ENCODE measurements at places on chromosomes 7 and 10.

DNA sequence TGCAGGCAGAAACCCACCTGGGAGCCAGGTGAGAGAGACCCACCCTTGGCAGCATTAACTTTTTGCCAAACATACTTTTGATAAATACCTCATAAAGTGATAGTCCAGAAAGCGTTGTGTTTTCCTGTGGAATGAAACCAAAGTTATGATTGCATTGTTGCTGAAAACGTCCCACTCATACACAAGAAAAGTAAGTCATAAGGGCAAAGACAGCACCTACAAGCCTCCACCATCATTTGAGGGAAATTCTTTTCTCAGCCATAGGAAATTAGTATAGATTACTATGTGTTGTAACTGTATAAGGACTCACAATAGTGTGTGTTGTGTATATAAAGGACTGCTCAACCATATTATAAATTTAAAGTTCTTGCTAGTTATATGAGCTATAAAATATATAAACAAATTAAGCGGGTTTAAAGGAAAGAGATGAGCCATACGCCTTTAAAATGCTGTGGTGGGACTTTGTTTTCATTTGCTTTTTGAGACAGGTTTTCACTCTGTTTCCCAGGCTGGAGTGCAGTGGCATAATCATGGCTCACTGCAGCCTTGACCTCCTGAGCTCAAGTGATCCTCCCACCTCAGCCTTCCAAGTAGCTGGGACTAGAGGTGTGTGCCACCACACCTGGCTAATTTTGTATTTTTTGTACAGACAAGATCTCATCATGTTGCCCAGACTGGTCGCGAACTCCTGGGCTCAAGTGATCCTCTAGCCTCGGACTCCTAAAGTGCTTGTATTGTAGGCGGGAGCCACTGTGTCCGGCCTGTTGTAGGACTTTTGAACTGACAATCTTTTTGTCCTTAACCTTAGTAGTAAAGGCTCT is 160.8 kb downstream of the PKD1L1 start:
- no peak for DNase-seq

DNA sequence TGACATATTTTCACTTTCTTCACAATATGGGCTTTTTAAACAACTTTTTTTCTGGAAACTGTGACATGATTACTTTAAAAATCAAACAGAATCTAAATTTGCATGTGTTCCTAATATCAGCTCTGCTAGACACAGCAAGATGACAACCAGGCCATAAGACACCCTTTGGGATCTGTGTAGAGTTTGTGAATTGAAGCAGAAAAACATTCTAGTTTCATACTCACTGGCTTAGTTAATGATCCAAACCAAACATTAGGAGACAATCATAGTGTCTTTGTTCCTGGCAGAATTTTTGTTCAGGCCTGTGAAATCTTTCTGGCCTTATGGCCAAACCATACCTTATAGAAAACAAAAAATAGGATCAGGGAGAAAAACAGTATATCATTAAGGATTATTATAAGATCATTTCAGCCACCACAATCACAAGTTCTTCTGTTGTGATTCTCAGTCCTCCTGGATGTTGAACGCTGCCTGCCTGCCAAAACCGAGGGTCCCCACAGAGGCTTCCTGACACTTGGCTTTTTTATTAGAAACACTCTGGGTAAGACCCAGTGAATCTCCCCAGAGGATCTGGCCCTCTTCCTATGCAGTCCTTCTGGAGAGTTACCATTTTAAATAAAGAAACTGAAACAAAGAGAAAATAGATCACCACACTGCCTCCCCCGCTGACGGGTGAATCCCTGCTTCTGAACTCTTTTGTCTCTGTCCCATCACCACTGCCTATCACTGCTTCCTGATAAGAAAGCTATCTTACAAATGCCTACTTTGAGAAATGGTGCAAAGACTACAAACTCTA is 79.2 kb upstream of the PPP1R3C start:
- DNase-seq, result peak; percentile 31

DNA sequence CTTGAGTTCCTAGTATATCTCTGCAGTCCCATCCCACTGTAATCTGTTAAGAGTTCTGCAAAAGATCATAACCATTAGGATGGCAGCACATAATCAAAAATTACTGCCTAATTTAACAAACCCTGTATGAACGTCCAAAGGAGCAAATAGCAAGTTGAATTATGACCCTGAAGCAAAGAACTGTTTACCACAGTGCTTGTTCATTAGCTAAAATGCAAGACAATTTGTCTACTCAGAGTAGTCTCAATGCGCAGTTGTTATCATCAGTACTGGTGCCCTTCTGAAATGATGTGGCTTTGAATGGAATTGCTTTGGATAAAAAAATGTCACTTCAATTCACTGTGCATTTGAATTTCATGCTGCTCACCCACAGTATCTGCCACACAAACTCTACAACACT is 817.0 kb downstream of the SORCS1 start:
- no peak for DNase-seq

- no peak for DNase-seq
Measured at GRCh38 chr10:105149371-105149891, 508.3 kb downstream of the SORCS3 start.

DNA sequence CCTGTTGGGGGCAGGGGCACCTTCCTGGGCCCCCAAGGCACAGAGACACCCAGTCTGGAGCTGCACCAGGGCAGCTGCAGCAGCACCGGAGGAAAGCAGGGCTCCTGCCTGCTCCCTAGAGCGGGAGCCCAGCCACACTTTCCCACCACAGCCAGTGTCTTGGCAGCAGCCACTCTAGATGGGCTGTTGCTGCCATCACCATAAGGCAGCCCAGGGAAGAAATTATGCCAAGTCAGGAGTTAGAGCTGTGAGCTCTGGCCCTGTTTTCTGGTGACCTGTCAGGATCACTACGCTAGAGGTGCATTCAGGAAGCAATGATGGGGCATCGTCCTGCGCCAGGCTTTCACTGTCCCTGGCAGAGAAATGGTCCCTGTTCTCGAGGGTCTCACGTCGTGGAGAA is 38.0 kb upstream of the ZNRF2 start:
- DNase-seq, result no peak

DNA sequence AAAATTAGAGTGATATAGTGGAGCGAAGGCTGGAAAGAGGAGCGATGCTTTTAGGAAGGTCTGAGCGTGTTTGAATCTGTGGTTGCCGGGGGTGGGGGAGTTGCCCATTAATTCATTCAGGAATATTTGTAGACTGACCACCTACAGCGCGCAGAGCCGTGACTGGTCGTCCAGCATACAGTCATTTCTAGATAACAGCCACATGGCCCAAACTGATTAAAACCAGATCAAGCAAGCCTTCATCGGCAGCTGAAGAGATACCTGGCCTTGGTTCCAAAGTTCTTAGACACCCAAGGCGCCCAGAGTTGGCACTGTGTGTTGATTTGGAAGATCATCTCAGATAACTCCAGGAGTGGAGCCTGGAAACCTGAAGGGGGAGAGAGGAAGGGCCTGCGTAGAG is 1.7 kb downstream of the PROSER2 start:
- DNase-seq, result no peak

- no peak for DNase-seq
Measured at GRCh38 chr10:72951760-72952159, 2.8 kb downstream of the PLA2G12B start.

DNA sequence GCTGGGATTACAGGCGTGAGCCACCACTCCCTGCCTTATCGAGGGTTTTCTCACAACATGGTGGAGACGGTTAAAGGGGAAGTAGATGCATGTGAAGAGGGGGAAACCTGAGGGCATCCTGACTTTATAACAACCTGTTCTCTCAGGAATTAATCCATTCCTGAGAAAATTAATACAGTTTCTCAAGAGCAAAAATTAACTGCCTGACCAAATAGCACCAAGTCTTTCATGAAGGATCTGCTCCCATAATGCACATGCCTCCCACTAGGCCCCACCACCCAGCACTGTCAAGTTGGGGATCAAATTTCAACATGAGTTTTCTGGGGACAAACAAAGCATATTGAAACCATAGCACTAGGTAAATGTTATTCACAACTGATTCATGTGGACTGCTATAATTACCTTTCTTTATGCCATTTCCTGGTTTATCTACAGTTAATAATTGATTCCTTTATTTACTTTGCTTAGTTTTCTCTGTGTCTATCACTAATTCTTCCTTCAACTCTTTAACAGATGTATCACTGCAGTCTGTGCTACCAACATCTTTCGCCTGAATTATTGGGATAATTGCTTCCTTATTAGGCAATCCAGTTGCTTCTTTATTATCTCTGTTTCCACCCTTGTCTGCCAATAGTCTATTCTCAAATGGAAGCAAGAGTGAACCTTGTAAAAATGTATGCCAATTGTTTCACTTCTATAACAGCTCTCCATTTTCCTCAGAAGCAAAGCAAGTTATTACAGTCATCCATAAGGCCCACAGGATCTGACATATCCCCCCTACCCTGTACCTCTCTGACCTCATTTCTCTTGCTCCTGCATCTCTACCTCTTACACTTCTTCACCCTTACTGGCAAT is 12.9 kb upstream of the MICU1 start:
- DNase-seq, result no peak

GRCh38 chr10:76786504-76787072 is 851.0 kb downstream of the KCNMA1 start:
- DNase-seq, result no peak

- DNase-seq, result peak; percentile 34
Measured at GRCh38 chr7:149093228-149093627, 2.7 kb upstream of the ZNF786 start.

- DNase-seq, result no peak
Measured at GRCh38 chr7:34022626-34023025, 117.3 kb downstream of the BMPER start.

- no peak for DNase-seq
Measured at GRCh38 chr7:80095545-80095944, 39.1 kb upstream of the GNAI1 start.

DNA sequence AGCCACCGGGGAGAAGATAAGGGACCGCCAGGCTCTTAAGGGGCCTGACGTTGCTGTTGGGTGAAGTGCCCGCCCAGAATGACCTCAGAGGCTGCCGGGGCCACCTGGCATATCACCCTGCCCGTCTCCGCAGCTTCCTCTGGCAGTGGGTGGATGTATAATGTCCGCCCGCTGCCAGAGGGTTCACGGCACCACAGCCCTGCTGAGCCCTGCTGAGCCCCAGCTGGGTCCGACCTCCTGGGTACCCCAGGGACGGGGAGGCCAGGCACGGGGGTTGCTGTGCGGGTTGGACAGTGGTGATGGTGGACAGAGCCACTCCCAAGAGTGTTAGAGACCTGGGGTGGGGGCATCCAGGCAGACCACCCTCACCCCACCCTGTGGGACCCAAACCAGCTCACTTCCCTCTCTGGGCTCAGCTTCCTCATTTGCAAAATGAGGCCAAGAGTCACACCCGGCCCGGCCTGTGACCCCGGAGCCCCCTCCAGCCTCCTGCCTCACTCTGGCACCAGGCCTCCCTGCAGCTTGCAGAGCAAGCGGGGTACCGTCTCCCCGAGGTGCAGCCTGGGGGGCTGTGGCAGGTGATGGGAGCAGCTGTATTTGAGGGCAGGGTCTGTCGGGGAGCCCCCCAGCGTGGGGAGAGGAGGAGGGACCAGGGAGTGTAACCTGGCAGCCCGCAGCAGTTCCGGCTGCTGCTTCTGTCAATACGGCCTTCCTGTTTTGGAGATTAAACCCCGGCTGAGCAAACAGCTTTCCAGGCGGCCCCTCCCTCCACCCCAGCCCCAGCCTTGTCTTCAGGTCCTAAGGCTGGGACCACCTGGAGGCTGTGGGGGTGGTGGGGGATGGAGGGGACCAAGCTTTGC is 8.4 kb upstream of the LFNG start:
- peak; percentile 71 for DNase-seq

- no peak for DNase-seq
Measured at GRCh38 chr10:89183571-89183970, 23.5 kb downstream of the CH25H start.

- DNase-seq, result no peak
Measured at GRCh38 chr7:120334475-120334874, 61.5 kb downstream of the KCND2 start.

- no peak for DNase-seq
Measured at GRCh38 chr7:4325732-4326131, 356.4 kb upstream of the FOXK1 start.

- DNase-seq, result peak; percentile 28
Measured at GRCh38 chr7:7816084-7816483, 97.7 kb upstream of the RPA3 start.

GRCh38 chr7:90832726-90833125 is 236.6 kb downstream of the CDK14 start:
- no peak for DNase-seq

- no peak for DNase-seq
Measured at GRCh38 chr10:44863344-44864047, 47.6 kb upstream of the TMEM72 start.

- DNase-seq, result no peak
Measured at GRCh38 chr7:82740246-82740848, 296.8 kb upstream of the CACNA2D1 start.

GRCh38 chr7:148436571-148436970 is 154.0 kb upstream of the C7orf33 start:
- no peak for DNase-seq

DNA sequence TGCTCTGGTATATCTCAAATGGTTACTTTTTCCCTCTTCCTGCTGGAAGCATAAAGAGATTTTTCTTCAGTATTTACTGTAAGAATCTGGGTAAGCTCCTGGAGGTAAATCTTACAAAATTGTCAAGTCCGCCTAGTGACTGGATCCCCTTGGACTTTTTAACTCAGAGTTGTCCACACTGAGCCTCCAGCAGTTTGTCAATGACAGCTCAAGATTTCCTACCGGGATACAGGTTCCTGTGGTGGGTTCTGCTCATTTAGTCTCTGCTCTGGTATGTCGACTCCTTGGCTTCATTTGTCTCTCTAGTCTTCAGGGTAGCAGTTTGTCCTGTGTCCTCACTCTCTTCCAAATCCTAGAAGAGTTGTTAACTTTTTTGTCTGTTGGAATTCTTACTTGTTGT is 27.0 kb downstream of the GPR37 start:
- no peak for DNase-seq

DNA sequence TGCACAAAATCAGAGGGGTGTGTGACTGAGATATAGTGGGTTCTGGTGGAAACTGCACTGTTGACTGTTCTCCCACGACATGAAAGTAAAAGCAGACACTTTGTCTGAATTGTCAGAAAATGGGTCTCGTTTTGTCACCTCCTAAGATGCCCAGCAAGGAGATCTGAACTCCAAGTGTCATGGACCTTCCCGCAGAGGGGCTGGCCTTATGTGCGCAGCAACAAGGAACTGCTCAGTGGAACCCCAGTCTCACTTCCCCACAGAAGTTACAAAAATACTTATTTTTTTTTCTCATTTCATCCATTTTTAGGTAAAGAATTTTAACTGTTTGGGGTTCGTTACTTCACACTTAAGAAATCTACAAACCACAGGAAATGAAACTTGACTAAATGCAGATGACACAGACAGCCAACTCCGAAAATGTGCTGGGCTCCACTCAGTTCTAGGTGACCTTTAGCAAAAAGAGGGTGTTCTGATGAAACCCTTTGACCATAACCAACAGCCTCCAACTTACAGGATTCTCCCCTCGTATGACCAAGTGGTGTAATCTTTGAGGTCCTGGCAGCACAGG is 115.0 kb downstream of the FAM107B start:
- peak; percentile 65 for DNase-seq

GRCh38 chr10:52701647-52702046 is 70.9 kb downstream of the MBL2 start:
- DNase-seq, result no peak

DNA sequence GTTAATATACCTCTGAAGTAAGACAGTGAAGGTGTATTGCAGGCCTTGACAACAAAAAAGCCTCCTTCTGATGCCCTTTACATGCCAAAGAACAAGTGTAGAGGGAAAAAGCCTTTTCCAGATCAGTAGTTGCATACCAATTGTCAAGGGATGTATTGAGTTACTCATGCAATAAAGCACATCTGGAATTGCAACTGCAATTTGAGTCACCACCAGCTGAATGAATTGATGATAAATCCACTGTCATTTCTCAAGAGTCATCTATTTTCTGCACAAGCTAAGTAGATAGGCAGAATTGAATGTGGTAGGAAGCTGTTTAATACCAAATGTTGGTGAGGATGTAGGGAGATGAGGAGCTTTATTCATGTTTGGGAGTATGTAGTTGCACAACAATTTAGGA is 325.9 kb upstream of the SMIM30 start:
- DNase-seq, result no peak
